ENCODE measurements at places on chromosomes 5 and 9.

DNA sequence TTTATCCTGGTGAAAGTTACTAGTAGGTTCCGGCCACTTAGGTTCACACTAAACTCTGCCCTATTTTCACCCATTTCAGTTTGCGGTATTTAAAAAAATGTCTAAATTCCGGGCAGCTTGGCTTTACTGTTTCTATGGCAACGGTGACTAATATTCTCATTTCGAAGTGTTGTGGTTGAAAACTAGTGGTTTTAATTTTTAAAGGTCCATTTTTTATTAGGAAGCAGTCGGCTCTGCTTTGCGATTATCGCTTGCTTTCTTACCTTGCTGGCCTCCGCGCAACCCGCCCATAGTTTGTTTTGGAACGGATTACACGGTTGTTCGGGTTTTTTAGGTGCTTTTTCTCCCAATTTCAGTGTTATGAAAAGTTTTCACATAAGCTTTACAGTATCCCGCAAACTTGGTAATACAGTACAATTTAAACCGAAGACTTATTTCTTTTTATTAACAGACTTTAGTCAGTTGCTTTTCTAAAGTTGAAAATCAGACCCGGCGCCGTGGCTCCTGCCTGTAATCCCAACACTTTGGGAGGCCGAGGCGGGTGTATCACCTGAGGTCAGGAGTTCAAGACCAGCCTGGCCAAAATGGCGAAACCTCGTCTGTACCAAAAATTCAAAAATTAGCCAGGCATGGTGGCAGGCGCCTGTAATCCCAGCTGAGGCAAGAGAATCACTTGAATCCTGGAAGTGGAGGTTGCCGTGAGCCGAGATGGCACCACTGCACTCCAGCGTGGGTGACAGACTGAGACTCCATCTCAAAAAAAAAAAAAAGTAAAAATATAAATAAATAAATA, 1.6 kb downstream of the KDM4C start:
- DNase-seq = peak; percentile 81

- peak; percentile 60 for DNase-seq
These were observed 20.1 kb upstream of the TCERG1 start for GRCh38 chr5:146426853-146427618.

DNA sequence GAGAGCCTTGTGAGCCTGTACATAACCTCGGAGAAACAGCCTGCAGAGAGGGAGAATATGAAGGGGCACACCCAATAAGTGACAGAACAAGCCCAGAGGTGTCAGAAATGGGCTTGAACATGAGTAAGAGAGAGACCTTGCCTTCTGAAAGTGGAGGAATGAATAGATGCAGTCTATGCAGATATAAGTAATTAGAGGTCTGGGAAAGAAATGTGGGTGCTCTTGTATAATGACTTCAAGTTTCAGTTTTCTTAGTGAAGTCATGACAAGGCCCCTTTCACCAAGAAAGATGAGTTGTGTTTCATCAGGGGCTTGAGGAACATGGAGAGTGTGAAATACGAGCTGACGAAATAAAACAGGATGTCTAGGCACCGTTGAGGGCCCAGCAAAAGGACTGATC, 15.1 kb downstream of the GRAMD2B start:
- no peak for DNase-seq

GRCh38 chr5:56279291-56279690, 46.2 kb upstream of the ANKRD55 start:
- DNase-seq = no peak

- DNase-seq = no peak
These were observed 122.5 kb upstream of the RFX3 start for GRCh38 chr9:3648266-3648665.

DNA sequence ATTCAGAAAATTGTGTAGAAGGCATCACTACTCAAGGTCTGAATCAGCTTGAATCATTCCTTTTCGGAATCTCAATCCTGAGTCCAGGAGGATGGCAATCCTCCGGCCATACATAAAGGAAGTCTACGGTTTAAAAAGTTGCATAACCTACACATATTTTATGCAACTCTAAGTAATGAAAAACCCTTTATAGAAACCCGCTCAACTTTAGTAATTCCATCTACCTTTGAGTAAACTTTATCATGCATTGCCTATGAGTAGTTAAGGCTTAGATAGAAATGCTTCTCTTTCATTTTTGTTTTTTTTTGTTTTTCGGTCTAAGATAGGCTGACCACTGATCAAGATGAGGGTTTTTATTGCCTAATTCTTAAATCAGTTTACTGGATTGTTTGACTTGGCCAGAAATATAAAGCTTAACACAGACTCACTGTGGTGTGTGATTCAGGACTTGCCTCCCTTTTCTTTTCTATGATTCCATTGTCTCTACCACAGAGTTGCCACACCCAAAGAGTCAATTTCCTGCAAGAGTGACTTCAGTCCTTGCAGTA, 85.0 kb downstream of the LURAP1L start:
- peak; percentile 64 for DNase-seq

- DNase-seq = no peak
These were observed 21.5 kb upstream of the SLC6A3 start for GRCh38 chr5:1466631-1467265.

GRCh38 chr9:106405871-106406435, 457.0 kb upstream of the ZNF462 start:
- DNase-seq = no peak

- DNase-seq = no peak
These were observed 26.9 kb downstream of the EXOC3 start for GRCh38 chr5:469752-470483.

DNA sequence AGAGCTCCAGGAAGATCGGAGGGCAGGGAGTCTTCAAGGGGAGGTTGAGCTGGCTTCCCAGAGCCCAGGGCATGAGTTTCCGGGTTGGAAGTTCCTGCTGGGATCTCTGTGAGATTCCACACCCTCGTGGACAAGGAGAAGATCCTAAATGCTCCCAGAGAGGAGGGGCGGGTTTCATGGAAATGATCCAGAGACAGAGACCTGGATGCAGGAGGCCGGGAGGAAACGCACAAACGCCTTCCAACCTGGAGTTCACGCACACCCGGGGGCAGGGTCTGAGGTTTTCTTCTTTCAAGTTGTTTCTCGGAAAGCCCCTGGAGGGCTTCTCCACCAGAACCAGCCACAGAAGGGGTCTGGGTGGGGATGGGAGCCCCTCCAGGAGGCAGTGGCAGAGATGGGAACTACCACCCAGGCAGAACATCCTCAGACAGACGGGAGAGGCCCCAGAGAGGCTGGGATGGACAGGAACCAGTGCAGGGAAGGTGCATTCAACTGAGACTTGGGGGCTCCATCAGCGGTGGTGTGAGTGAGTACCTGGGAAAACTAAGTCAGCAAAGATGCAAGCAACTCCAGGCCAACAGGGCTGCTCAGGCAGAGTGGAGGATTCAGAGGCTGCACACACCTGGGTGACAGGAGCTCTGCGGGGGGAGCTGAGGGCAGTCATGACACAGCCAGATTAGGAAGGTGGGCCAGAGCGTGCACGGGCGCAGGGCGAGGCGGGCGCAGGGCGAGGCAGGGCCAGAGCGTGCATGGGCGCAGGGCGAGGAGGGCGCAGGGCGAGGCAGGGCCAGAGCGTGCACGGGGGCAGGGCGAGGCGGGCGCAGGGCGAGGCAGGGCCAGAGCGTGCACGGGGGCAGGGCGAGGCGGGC, 52.1 kb upstream of the EXOC3 start:
- DNase-seq = no peak

DNA sequence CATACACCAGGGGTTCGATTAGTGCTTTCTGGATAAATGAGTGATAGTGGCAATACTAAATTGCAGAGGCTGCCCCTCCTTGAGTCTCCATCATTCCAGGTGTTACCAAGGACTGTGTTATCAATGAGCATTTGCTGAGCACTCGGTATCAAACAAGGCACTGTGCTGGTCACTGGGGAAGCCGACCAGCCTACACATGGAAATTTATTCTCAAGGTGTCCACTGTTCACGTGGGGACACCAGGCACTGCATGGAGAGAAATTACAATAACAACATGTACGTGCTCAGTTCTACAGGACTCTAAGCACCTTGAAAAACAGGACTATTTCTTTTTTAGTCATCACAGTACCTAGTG, 22.2 kb downstream of the RGS3 start:
- DNase-seq = no peak

DNA sequence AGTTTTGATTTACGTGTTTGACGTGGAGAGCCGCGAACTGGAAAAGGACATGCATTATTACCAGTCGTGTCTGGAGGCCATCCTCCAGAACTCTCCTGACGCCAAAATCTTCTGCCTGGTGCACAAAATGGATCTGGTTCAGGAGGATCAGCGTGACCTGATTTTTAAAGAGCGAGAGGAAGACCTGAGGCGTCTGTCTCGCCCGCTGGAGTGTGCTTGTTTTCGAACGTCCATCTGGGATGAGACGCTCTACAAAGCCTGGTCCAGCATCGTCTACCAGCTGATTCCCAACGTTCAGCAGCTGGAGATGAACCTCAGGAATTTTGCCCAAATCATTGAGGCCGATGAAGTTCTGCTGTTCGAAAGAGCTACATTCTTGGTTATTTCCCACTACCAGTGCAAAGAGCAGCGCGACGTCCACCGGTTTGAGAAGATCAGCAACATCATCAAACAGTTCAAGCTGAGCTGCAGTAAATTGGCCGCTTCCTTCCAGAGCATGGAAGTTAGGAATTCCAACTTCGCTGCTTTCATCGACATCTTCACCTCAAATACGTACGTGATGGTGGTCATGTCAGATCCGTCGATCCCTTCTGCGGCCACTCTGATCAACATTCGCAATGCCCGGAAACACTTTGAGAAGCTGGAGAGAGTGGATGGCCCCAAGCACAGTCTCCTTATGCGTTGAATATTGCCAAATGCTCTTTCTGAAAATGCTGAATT, 850 bp downstream of the RRAGA start:
- peak; percentile 6 for DNase-seq

DNA sequence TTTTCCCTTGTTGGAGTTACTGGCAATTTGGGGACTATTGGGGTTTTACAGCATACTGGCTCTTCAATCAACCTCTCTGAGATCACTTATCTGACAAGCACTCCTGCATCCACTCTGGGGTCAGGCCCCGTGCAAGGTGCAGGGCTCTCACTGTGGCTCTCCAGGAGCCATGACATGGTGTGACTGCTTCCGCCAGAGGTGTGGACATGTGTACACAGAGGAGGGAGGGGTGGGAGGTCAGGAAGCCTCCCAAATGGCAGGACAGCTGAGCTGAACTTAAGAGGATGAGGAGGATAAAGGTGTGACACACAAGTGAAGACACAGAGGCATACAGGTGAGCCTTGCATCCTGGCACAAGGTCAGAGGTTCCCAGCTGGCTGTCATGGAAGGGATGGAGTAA, 24.3 kb downstream of the SHB start:
- DNase-seq = no peak

DNA sequence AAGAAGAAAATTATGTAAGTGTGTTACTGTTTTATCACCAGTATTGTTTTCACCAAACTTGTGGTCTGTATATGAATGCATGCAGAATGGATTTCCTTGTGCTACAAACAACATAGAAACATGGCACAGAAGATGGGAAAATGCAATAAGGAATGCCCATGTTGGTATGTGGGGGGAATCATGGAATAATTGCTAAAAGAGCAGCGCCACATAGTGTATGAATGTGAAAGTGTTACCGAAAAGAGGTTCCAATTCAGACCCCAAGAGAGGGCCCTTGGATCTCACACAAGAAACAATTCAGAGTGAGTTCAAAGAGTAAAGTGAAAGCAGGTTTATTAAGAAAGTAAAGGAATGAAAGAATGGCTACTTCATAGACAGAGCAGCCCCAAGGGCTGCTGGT, 26.4 kb upstream of the TYRP1 start:
- no peak for DNase-seq
